ENCODE measurements at places on chromosomes 3 and 15. TPM values are rescaled to one million over a fixed set of nuclear protein-coding genes. Genes with fewer than 3 reads are reported as not detected.

THSD4 gene
- not detected for total RNA-seq

ECE2 gene
- not detected for total RNA-seq

UACA gene
- total RNA-seq = 4.1 TPM

PPM1L gene
- total RNA-seq = 5.8 TPM

CMSS1 gene
- total RNA-seq = 34.8 TPM

MEX3B gene
- 1.2 TPM for total RNA-seq

SPINT1 gene
- 1.7 TPM for total RNA-seq

CKMT1B gene
- total RNA-seq = not detected

GABRR3 gene
- not detected for total RNA-seq

SAXO2 gene
- 14.3 TPM for total RNA-seq

ATP13A3 gene
- total RNA-seq = 59.2 TPM

ADAMTS17 gene
- 5.0 TPM for total RNA-seq

HHATL gene
- total RNA-seq = not detected
